ENCODE measurements at places on chromosomes 2 and 18. TPM values are rescaled to one million over a fixed set of nuclear protein-coding genes. Genes with fewer than 3 reads are reported as not detected.

DNA sequence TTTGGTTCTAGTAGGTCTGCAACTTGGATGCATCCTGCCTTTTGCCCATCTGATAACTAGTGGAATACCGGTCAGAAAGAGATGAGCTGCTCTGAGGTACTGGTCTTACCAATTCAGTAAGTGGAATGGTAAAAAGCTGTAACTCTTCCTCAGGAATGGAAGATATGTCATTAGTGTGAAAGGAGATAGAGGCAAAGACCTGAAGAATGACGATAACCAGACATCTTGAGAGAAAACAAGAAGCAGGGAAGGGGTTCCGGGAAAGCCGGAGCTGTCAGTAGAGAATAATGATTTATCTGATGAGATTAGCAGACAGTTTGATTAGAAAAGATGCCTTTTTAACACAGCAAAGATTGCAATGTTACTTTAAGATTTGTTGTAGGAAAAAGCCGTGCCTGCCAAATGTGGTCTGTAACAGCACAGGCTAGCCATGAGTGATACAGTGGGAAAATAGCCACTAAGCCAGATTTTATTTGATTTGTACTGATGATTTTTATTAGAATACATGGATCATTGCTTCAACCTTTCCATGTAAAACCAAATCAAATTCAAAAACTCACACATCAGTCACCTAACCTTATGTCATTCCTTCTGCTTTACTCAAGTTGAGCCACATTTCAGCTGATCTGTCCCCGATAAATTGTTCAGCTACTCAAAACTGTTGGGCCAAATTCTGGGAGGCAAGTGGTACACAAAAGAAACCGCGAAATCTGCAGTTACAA is 110.0 kb downstream of the TCF4 start:
- DNase-seq, result no peak

GRCh38 chr2:12074126-12074844 is 327.9 kb downstream of the LPIN1 start:
- DNase-seq, result no peak

GRCh38 chr2:62972601-62973000 is 78.0 kb upstream of the OTX1 start:
- no peak for DNase-seq

DNA sequence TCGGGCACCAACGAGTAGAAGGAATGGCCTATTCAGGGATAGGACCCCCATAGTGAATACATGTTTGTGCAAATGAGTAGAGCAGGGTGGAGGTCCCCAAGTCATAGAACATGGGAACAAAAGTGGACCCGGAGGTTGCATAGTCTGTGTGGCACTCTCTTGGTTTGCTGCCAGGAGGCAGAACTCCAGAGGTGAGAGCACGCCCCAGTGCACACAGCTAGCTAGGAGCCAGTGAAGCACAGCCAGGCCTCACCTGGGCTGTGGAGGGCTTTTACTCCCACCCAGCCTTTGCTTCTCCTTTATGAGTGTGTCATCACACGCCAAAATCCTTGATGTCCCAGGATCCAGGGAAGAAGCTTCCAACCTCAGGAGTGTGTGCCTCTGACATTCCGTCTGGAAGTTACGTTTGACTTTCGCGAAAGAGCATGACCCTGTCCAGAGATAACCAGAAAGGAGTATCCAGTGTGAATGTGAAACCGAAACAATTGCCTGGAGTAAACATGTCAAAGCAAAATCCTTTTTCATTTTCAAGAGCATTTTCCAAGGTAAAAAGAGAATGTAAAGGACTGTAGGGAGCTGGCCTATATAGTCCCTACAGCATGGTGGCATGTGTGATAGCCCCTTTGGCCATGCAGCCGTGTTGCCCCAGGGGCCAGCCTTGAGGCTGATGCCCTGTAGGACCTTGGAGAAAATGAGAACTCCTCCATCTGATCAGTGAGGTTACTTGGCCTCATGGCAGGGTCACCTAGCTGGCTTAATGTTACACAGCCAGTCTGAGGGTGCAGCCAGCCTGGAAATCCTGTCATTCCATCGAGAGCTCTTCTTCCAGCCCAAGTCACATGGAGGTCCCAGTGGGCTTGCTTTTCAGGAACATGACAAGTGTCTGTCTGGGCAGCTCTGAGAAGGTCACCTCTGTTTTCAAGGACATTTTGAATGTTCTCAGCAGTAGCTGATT is 8.8 kb downstream of the TRIB2 start:
- DNase-seq, result no peak

GDF7 gene
- 0.04 TPM for total RNA-seq

GRCh38 chr18:36769611-36770314 is 59.0 kb downstream of the TPGS2 start:
- DNase-seq, result peak; percentile 79

DNA sequence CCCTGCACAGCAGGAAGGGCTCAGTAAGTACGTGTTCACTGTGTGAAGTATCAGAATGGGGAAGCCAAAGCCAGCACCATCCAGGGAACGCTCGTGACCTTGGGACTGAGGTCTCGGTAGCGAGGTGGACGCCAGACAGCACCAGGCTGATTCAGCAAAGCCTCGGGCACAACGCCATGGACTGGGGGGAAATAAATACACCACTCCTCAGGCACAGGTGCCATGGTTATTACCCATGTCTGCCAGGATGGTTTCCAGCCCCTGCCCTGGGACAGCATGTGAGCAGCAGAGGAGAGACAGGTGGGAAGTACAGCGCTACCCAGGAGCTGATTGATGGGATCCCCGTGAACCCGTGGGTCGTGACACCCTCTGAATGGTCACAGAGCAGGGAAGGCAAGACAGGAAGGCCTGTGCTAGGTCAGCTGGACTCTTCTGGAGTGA is 53.0 kb downstream of the REEP1 start:
- DNase-seq, result peak; percentile 89

LRRTM4 gene
- 0.60 TPM for total RNA-seq

PIEZO2 gene
- 0.64 TPM for total RNA-seq

CPS1 gene
- total RNA-seq, result 0.55 TPM

- DNase-seq, result no peak
Observed at GRCh38 chr2:234867882-234868285, 83.9 kb upstream of the SH3BP4 start.

DNA sequence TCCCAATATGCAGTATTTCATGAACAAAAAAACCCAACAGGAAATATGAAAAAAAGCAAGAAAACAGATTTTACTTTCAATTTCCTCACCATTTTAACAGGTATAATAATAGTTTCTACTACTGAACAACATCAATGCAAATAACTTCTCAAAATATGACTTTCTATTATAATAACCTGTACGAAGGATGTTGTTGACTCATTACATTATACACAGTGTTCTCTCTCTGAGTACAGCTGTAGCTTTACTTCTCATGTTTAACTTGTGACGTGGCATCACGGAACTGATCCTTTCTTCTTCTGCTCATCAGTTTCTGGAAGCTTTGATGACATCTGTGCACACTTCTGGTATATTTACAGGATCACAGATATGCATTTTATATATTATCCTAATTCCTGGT is 40.0 kb downstream of the FAM228A start:
- no peak for DNase-seq

IL1R2 gene
- total RNA-seq, result 2.7 TPM

DNA sequence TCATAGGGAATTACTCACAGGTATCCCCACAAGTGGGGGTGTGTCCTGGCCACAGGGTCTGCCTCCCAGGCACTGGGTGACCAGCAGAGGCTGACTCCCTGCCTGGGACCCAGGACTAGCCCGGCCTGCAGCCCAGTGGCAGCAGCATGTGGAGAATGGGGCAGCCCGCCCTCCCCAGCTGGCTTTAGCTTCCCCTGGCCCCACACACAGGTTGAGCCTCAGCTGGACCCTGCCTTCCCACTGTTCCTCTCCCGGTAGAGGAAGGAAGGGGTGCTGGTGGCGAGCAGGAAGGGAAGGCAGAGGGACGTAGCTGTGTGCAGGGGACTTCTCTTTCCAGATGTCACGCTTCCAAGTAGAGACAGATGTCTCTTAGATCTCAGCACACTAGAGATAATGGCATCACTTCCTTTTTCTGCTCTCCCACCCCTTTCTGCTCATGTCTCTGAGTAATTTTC is 51.4 kb downstream of the EMILIN2 start:
- no peak for DNase-seq

ARHGEF33 gene
- total RNA-seq, result 0.58 TPM

DNA sequence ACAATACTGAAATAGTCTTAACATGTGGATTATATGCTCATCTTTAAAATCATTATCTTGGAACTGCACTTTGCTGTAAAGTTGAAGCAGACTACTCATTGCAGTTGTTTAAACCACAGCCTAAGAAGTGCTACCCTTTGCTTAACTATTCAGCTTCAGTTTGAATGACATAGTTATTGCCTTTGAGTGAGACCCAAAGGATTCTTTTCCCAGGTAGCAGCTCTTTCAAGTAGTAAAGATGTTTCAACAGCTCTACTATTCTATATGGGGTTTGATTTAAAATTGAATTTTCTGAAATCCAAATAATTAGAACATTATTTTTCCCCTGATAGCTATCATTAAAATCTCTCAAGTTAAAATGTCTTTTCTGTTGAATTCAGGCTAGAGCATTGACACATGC is 1.1 kb downstream of the SCG2 start:
- DNase-seq, result no peak

GRCh38 chr2:185279999-185280398 is 458.6 kb upstream of the FSIP2 start:
- DNase-seq, result no peak

GRCh38 chr2:129092956-129093355 is 774.3 kb upstream of the HS6ST1 start:
- no peak for DNase-seq

FSHR gene
- not detected for total RNA-seq

DNA sequence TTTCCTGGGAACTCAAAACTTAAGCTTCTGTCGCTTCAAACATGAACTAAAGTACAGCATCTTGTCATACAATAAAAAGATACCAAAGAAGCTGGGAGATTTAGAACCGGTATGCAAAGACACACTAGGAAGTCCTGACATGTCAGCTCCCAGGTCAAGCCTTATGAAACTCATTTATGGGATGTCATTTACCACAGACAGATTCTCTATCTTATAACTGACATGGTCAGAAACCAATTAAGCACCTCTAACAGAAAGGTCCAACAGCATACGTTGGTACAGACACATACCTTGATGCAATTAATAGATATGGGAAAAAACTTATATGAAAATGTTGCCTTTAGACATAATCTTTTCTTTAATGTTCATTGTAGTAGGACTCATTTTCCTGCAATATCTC is 169.0 kb downstream of the SRBD1 start:
- DNase-seq, result no peak

GRCh38 chr2:201132518-201132917 is 16.6 kb downstream of the CFLAR start:
- no peak for DNase-seq

COL4A4 gene
- total RNA-seq, result 12.3 TPM

All from psoas muscle (tissue), 8 donors.